ENCODE measurements at places on chromosomes 4 and X. TPM values are rescaled to one million over a fixed set of nuclear protein-coding genes. Genes with fewer than 3 reads are reported as not detected.

P2RY4 gene
- 0.89 TPM for total RNA-seq

TLR10 gene
- 0.61 TPM for total RNA-seq

MUC7 gene
- not detected for total RNA-seq

PPBP gene
- total RNA-seq: not detected

ZNF185 gene
- total RNA-seq: 19.9 TPM

DNA sequence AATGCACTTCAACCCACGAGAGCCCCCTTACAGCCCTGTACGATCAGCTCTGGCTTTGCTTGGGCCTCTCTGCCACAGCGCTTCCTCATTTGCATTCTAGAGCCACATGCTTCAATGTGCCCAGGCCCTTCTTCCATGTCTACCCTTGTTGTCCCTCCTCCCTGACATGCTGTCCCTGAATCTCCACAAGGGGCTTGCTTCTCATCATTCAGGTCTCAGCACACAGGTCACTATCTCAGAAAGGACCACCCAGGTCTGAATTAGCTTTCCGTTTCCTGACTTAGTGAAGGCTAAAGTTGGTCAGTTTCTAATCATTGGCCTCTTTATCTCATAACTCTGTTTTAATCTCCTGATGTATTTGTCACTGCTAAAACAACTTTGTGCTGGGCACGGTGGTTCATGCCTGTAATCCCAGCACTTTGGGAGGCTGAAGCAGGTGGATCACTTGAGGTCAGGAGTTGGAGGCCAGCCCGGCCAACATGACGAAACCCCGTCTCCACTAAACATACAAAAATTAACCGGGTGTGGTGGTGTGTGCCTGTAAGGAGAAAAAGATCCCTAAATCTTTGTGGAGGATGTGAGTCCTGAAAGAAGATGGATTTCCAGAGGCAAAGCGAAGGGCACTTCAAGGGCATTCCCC, 17.9 kb upstream of the SLC34A2 start:
- peak; percentile 75 for DNase-seq

GRCh38 chr4:7411491-7411890, 23.2 kb downstream of the PSAPL1 start:
- DNase-seq: no peak

GRCh38 chrX:85569686-85570085, 190.2 kb upstream of the POF1B start:
- DNase-seq: no peak

DNA sequence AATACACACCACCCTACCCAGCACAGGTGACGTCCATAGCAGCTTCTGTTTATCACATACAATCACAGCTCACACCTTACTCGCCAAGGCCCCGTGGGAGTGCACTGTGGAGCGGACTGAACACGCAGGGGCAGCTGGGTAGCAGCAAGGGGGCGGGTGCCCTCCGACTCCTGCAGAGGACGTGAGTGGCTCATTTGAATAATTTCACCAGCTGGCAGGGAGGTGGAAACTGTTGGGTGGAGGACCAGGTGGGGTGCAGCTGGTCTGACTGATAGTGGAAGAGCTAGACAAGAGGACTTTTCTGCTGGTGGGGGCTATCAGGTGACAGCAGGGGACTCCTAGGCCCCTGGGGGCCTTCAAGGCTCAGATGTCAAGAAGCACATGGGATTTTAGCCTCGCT, 16.3 kb downstream of the MAN2B2 start:
- no peak for DNase-seq

DNA sequence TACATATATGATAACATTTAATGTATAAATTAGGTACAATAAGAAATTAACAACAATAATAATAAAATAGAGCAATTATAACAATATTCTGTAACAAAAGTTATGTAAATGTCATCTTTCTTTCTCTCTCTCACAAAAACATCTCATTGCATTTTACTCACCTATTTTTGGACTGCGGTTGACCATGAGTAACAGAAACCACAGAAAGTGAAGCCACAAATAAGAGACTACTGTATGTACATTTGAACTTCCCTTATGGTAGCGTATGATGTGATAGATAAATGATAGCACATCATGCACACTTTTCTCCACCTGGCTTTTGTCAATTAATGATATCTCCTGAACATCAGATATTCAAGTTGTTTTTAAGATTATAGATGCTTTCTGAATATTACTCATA, 80.5 kb downstream of the HNRNPD start:
- no peak for DNase-seq

DNA sequence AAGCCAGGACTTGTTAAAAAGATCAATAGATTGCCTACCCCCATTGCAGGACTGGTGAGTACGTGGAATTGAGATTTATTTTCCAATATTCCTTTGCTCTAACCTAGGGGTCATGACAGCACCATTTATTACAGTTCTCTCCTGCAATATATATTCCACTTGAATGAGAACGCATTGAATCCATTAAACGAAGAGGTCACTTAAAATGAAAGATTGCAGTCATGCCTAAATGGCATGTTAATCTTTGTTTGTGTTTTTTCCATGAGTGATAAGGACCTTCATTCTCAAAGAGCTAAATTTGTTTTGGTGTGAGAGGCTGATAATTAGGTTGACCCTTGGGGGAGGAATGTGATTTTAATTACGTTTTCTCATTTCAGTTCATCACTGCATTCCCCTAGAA, 13.5 kb upstream of the LIMCH1 start:
- DNase-seq: no peak

DNA sequence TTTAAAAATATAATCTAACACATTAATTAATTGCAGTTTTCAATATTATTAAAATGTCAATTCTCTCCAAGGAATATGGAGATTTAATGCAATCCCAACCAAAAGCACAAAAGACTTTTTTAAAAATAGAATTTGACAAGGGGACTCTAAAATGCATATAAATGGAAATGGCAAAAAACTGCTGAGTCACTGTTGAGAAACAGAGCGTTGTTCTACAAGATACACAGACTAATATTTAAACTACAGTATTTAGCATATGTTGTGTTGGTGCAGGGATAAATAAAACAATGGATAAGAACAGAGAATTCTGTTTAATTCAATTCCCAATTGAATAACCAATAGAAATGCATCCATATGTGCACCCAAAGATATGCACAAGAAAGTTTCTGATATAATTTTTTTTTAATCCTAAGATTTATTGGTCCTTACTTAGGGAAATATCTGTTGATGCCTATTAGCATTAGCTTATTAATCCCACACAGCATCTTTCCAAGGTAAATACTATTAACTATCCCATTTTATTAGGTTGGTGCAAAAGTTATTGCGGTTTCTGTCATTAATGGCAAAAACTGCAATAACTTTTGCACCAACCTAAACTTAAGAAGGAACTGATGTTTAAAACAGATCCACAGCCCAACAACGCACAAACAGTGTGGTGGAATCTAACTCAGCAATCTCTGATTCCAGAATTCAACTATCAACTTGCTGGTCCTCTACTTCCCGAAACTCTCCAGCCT, 86.8 kb upstream of the VEGFC start:
- DNase-seq: no peak

DNA sequence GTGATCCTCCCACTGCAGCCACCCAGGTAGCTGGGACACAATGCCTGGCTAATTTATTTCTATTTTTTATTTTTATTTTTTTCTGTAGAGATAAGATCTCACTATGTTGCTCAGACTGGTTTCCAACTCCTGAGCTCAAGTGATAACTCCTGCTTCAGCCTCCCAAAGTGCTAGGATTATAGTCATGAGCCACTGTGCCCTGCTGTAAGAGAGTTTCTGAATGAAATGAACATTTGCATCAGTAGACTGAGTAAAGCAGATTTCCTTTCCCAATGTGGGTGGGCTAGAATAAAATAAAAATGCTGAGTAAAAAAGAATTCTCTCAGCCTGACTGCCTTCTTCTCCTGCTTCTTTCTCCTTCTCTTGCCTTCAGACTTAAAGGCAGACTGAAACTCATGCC, 555.4 kb upstream of the PITX2 start:
- DNase-seq: no peak

DNA sequence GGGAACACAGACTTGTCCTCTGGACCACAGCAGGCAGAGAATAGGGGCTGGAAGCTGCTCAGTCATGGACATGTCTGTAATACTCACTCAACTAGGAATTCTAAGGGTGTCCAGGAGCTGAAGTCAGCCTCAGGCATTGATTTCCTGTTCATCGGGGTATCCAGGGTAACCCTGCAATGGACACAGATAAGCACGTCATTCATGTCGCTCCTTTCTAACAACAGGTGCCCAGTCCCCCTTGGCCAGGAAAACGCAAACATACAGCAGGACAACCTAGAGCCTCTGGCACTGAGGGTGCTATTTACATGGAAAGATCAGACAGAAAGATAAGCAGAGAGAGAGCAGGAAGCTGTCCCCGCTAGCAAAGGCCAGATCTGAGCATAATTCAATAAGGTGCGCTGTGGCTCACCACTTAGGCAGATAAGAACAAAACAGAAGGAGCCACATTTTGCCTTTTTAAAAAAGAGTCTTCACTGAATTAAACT, 21.3 kb downstream of the QDPR start:
- DNase-seq: no peak

DNA sequence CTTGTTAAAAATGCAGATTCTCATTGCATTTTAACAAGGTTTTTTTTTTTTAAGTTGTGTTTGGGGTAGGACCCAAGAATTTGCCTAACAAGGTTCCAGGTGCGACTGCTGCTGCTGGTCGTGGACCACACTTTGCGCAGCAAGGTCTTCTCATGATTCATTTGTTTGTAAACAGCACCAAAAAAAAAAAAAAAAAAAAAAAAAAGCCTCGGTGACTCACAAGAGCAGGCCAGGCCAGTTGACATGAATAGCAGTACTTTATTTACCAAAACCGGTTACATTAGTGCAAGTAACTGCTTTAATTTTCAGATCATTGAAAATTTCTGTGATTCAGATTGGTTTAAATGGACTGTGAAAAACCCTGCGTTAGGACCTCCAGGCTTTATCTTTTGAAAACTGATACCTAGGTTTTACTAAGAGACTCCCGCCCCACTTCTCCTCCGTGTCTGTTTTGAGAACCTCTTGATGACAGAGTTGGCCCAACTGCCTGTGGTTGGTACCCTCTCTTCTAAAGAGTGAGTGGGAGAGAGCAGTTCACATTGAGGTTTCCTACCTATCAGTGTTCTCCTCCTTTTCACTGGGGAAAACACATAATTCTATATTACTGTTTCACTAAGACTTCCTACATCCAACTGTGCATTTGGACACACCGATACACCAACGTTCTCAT, 86.2 kb downstream of the PHEX start:
- no peak for DNase-seq

- no peak for DNase-seq
These were observed 131.6 kb downstream of the ZNF330 start for GRCh38 chr4:141352331-141352730.

GRCh38 chr4:8117278-8117682, 41.3 kb downstream of the ABLIM2 start:
- DNase-seq: no peak

DNA sequence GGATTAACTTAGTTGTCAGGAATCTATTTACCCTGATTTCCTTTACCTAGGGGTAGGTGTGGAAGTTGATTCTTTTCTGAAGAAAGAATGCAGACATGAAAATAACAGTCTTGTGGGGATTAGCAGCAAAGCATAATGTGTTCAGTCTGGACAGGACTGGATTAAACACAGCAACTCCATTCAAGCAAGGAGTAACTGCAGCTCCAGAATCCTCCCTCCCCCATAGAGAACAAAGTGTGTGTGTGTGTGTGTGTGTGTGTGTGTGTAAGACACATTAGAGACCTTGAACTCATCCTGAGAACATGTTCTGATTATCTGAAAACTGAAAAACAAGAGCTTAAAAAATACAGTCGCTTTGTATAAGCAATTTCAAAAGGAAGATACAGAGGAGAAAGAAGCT, 9.3 kb downstream of the C4orf54 start:
- DNase-seq: no peak

DNA sequence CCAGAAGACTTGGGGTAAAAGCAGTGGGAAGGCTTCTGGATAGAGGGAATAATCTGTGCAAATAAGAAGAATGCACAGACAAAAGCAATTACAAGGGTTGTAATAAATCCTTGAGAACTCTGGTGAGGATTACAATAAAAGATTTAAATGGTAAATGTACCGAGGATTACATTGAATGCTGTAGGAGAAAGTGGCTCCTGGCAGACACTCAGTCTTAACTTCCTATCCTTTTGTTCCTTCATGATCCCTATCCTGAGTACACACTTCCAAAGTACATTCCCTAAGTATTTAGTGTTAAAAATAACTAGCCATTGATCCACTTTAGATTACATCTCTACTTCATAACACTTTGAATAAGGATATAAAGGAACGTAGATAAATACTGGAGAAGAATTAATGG, 205.4 kb downstream of the SPATA18 start:
- DNase-seq: no peak

DNA sequence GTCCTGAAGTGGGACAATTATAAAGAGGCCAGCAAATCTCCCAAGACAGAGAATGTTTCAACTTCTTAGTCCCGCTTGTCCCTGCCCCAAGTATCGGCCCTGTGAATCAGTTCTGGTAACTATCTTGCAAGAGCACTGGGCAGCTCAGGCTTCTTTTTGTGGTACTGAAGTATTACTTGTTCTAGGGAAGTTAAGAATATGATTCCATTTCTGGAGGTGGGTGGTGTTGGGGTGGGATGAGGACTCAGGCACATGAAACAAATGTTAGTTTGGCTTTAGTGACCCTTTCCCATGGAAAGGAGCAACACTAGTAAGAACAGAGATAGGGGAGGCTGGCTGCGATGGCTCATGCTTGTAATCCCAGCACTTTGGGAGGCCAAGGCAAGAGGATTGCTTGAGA, 28.9 kb downstream of the HOPX start:
- no peak for DNase-seq

Data from upper lobe of left lung (tissue), 6 donors.